Suppressor macrophage (primary cell): ENCODE measurements at places on chromosomes 16 and 17.
A peak's percentile ranks its signal among the peaks of the same experiment; 100 is the strongest.

DNA sequence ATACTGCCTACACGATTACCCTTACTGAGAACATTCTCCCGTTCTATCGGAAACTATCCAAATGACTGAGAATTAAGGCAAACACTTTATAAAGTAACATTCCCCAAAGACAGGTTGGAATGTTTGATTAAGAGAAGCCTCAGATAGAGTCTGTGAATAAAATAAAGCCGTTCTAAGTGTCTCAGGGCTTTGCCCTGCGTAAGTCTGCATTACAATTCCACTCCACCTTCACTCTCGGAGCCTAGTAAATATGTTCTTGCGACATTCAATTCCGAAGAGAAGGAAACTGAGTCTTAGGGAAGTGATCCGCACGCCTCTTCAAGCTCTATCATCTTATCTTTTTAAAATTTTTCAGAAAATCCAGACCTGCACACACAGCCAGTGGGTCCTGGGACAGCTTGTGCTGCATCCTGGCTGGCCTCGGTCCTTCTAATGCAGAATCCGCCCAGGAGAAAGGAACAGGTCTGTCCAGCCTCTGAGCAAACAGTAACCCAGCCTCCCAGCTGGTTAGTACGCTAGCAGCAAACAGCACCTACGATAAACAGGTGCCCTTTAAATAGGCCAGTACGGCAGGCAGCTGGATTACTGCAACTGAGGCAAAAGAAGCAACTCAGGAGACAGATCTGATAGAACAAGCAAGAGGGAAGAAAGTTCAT lies 254.1 kb upstream of the IRX3 start:
- DNase-seq: no peak

GRCh38 chr17:3972281-3972731 lies 8.1 kb upstream of the ATP2A3 start:
- DNase-seq: no peak

DNA sequence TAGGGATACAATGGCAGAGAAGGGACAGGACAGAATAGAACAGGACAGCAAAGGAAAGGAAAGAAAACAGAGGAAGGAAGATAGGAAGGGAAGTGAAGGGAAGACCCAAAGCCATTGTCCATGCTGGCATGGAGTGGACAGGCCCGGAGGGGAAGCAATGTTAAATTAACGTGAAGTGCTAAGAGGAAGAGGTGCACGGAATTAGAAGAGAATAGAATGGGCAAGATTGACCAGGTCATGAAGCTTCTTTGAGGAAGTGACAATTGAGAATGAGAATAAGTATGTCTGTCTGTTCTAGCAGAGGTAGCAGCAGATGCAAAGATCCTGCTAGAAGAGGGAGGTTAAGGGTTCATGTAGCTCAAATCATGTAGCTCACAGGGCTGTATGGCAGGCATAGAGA lies 117.2 kb downstream of the MAF start:
- peak; percentile 43 for DNase-seq

DNA sequence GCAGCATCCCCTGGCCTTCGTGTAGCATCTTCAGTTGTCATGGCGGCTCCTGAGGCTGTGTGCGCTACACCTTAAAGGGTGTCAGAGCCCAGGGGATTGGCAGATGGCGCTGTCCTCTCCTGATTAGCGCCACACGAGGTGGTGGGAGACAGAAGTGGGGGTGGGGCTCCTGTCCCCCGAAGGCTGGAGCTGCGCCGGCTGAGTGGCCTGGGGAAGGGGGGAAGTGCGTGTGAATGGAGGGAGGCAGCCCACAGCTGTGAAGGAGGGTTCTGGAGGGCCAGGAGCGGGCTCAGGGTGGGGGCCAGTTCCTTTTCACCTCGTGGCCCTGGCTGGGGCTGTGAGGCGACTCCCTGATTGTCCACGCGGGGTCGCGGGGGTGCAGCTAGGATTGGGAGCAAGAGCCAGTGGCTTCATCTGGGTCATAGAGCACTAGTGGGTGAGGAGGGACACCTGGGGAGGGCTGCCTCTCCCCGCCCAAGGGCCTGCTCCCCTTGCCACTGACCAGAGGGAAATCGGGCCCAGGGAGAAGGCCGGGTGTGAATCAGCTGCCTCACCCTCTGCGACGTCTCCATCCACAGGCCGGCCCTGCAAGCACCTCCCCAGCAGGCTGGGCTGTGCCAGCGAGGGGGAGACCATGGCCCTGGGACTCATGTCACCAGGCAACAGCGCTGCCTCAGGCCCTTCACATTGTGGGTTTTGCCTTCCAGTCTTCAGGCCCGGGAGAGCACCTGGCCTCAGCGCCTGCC lies 14.1 kb downstream of the BAHCC1 start:
- no peak for DNase-seq

- peak; percentile 53 for DNase-seq
Observed at GRCh38 chr17:34499576-34499975, 79.8 kb upstream of the TMEM132E start.

GRCh38 chr16:14036889-14037288 lies 34.2 kb upstream of the MRTFB start:
- DNase-seq: no peak

DNA sequence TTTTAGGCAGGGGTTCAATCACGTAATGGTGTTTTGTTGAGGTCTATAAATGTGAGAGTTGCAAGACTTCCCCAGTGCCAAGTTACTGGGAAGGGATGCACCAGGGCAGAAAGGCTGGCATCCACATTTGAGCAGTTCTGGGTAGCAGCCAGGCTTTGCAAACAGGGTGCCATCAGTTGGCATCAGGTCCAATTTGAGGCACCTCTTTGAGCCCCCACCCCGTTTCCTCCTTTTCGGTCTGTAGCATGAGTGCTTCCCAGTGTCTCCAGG lies 142.6 kb upstream of the CACNG5 start:
- DNase-seq: no peak

DNA sequence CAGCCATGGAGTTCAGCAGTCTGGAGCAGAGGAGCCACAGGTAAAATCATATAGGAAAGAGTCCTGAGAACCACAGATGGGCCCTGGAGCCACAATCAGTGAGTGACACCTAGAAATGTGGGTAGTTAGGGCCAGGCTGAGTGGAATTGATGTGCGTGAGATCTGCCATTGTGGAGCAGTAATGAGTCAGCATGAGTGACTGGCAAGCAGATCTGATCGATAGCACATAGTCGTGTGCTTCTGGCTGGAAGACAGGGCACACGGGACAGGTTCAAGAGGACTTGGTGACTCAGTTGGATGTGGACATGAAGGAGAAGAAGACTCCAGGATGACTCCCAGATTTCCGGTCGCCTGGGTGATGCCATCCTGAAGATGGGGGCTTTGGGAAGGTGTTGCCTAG lies 12.3 kb downstream of the ADORA2B start:
- no peak for DNase-seq

DNA sequence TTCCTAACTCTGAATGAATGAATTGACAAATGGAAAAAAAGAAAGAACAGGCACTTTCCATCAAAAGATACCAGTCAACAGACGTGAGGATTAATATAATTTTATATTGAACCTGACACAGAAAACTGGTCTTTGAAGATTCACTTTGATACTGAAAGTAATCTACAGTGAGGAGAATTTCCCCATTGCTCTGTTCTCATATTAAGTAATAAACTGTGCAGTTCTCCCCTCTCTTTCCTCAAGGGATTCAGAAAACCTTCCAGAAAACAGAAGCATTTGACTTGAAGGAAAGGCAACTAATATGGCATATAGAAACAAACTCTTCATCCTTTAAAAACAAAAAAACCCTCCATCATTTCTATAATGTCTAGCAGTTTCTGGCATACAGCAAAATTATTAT lies 2.2 kb downstream of the TEX2 start:
- peak; percentile 49 for DNase-seq

GRCh38 chr17:81218459-81218858 lies 4.3 kb downstream of the CEP131 start:
- DNase-seq: no peak

GRCh38 chr17:79572136-79572925 lies 38.5 kb downstream of the RBFOX3 start:
- DNase-seq: no peak

DNA sequence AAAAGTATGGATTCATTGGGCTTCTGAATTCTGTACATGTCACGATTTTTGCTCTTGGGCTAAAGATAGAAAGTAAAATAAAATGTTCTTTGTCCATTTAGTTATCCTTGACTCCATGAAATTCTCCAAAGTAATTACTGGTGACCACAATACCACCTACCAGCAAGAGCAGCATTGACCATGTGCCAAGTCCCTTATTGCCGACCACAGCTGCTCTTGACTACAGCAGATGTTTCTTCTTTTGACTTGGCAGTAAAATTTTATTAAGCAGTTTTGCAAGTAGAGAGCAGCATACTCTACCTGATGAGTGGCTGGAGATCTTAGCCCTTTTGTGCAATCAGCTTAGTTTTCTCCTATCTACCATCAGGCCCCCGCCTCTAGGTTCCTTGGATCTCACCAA lies 152.2 kb upstream of the TBX2 start:
- DNase-seq: no peak

GRCh38 chr17:43360376-43360738 lies 38.4 kb upstream of the ARL4D start:
- DNase-seq: peak; percentile 53

DNA sequence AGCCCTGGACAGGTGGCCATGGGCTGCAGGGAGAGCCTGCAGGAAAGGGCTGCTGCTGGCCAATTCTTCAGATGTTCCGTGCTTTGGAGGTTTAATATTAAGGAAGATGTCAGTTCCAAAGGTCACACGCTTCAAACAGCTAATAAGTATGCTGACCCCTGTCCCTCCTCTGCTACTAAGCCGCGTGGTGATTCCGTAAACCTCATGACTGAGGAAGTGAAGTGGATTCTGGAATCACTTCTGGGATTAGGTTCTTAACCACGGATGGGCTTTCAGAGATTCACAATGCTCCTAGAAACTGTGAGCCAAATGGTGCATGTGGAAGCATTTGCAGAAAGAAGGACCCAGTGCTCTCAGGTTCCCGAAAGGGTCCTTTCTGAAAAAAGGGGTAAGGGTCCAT lies 28.5 kb upstream of the ERN1 start:
- DNase-seq: no peak

DNA sequence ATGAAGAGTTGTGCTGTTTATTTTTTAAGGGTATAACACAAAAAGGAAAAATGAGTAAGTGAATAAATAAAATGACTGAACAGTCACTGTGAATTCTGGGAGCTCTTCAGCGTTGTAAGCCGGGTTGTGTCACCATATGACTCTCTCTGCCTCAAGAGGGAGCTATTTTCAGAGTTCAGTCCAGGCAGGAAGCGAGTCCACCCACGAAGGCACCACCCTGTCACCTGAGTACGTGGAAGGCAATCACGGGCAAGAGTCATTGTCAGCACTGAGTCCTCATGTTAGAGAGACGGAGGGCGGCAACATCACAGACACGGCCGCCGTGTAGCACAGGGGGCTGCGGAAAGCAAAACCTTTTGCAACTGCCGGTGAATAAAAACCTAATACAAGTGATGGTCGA lies 227.6 kb downstream of the UTP18 start:
- DNase-seq: peak; percentile 5

DNA sequence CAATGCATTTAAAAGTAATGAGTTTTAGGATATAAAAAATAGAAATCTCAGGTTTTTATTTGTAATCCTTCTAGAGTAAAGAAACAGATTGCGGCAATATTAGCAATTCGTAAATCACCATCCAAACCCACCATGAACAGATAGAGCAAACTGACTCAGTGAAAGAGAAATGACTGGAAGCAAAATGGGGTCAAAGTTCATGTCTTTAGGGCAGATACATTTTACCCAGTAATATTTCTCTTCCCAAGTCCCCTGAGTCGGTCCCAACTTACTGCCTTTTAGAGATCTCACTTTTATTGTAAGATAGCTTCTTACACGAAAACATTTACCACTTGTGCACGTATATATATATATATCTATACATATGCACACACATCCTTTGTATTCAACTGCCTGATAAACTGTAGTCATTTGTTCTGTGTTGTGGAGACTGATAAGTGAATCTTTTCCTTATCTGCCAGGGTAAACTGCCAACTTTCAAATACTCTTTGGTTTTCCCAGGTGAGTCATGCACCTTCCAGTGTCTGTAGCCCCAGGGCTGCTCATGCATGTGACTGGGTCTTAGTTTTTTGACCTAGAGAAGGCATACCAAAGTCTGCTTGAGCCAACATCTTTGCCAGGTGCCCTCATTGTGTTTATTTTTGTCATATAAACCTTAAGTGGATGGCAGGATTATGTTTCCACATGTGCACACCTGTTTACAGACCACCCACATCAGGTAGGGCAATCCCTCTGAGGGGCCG lies 7.8 kb upstream of the IRF8 start:
- no peak for DNase-seq

- DNase-seq: no peak
Observed at GRCh38 chr16:2004795-2005517, 4.7 kb downstream of the ZNF598 start.
